ENCODE measurements at places on chromosomes 2 and 18.
A peak's percentile ranks its signal among the peaks of the same experiment; 100 is the strongest.

DNA sequence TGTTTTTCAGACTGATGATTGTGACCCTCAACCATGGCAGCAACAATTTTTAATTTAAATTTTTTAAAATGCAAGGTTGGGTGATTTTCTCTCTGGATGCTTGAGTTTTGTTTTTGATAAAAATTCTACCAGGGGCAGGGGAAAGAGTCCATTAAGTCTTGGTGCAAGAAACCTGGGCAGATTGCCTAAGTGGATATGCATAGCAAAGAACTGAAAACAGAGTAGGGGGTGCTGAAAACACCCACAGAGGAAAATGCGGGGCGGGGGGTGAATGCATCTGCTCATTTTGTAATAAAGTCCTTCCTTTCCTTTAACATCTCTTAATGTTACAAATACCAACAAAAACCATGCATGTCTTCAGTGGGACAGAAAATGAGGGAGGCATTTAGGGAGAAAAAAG is 138.0 kb downstream of the NEDD4L start:
- H3K27me3 ChIP-seq = no peaks in the 10 kb centered on the region
- H3K4me1 ChIP-seq = peaks cover 4% of the 10 kb centered on the region
- H3K4me3 ChIP-seq = no peak overlapping the region
- no peak for DNase-seq
- H3K27ac ChIP-seq = no peak overlapping the region

DNA sequence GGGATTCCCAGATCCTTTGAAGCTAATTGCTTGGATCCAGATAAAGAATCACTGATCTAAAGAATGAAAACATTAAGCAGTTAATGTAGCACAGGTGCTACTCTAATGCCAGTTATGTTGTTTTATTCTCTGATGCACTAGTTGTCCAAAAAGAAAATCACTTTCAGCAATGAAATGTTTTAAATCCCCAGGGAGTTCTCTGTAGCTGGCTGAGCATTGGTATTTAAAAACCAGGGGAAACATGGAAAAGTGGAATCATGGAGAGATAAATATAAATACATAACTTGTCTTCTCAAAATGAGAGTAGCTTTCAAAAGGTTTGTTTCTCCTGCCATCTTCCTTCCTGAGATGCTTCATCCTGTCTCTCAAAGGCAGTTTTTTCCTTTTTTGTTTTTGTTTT is 37.7 kb downstream of the CD302 start:
- H3K4me1 ChIP-seq = peaks cover 24% of the 10 kb centered on the region
- H3K4me3 ChIP-seq = no peak overlapping the region
- no peaks in the 10 kb centered on the region for H3K27me3 ChIP-seq
- DNase-seq = no peak
- H3K27ac ChIP-seq = no peak overlapping the region

DNA sequence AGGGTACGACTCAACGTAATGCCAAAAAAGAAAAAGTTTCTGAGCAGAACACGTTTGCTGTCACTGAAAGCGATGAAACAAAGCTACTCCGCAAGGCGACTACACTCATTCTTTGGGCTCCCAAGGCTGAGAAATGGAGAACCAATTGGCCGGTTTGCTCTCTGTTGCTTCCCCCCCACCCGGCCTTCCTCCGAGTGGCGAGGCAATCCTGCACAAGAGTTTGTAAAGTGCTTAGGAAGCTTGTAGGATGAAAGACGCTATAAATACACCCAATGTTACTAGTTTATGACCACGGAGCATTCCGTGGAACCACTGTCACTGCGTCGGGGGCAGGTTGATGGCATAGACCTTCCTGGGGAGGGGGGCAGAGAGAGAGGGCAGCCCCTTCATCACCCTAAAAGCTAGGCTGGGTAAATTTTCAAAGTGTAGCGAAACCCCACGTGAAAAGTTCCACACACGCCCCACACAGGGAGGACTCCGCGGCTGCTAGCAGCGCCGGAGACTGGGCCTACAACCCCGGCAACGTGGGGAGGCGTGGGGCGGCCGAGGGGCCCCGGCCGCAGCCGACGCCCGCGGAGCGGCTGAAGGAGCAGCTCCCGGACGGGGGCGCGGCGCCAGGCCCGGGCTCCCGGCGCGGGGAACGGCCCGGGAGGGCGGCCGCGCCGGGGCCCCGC is 915 bp downstream of the CUL3 start:
- DNase-seq = no peak
- H3K4me1 ChIP-seq = peaks cover 57% of the 10 kb centered on the region
- peak overlapping the region; percentile 90 for H3K27ac ChIP-seq
- peak overlapping the region; percentile 80 for H3K4me3 ChIP-seq
- no peaks in the 10 kb centered on the region for H3K27me3 ChIP-seq

GRCh38 chr18:6313415-6313814 is 101.3 kb downstream of the L3MBTL4 start:
- no peak for DNase-seq
- H3K4me3 ChIP-seq = no peak overlapping the region
- H3K4me1 ChIP-seq = no peaks in the 10 kb centered on the region
- H3K36me3 ChIP-seq = no peaks in the 10 kb centered on the region

DNA sequence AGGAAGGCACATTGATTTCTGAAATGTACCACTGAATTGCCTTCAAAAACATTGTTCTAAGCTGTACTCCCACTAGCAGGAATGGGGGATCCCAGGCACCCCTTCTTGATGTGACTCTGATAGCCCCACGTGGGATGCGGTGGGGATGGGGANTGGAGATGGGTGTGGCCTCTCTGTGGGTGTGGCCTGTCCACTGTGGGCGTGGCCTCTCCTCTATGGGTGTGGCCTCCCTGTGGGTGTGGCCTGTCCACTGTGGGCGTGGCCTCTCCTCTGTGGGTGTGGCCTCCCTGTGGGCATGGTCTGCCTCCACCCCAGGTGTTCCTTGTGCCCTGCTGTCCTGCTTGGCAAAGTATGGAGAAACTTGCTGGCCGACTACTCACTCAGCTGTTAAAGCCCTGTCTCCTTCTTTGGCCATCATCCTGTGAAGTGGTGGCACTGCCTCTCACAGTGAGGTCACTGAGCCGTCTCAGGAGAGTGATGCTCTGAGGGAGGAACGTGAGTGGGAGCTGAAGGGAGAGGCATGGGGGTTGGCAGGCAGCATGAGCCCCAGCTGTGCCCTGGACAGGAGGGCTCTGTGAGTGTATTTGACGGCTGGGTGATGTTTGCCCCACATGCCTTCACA is 6.7 kb upstream of the PARD6G start:
- no peaks in the 10 kb centered on the region for H3K36me3 ChIP-seq
- no peak overlapping the region for H3K4me3 ChIP-seq
- no peaks in the 10 kb centered on the region for H3K4me1 ChIP-seq
- no peak for DNase-seq
- no peak overlapping the region for H3K27ac ChIP-seq

GRCh38 chr2:116467243-116467642 is 1347.2 kb upstream of the DDX18 start:
- H3K4me3 ChIP-seq = no peak overlapping the region
- H3K27ac ChIP-seq = no peak overlapping the region
- no peak for DNase-seq
- H3K27me3 ChIP-seq = no peaks in the 10 kb centered on the region
- no peaks in the 10 kb centered on the region for H3K36me3 ChIP-seq
- no peaks in the 10 kb centered on the region for H3K4me1 ChIP-seq

DNA sequence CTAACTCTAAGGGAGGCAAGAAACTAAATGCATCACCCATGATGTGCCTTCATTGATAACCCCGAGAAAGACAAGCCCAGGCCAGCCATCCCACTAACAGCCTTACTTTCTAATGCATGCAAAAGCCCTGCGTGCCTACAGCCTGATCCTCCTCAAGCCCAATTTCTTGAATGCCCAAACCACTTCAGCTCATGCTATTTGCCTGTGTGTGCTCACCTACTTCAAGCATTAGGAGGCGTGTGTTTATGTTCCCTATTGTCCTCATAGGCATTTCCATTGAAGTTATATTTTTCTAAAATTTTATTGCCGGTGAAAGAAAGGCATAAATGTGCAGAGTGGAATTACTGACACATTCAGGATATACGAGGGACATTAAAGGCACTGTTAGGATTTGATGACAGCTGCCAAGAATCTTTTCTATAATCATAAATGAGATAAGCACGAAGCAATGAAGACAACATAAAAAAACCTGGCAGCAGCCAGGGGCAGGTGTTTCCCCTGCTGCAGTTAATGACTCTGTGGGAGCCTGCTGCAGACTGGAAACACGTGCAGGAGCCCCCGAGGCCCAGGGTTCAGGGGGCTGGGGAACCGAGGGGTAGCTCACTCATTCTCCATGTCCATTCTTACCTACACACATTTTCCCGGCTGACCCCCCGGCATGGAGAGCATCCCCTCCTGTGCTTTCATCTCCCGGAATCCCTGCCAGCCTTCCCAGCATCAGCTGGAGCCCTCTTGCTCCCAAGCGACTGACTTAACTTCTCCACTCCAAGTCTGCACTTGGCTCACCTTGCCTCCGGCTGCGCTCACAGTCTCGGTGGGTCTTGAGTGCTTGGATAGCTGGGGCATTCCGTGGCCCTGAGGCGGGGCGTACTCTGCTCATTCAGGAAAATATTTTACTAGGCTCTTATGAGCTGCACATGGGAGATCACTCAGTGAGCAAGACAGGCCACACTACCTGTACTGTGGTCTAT is 292.3 kb upstream of the SIX2 start:
- H3K27me3 ChIP-seq = peaks cover 17% of the 10 kb centered on the region
- H3K4me3 ChIP-seq = no peak overlapping the region
- no peaks in the 10 kb centered on the region for H3K36me3 ChIP-seq
- no peak overlapping the region for H3K27ac ChIP-seq
- H3K4me1 ChIP-seq = no peaks in the 10 kb centered on the region

- H3K36me3 ChIP-seq = no peaks in the 10 kb centered on the region
- H3K27me3 ChIP-seq = peaks cover 5% of the 10 kb centered on the region
- H3K4me1 ChIP-seq = no peaks in the 10 kb centered on the region
These were observed 158.5 kb upstream of the SH3BP4 start for GRCh38 chr2:234793212-234793785.

GRCh38 chr2:95023222-95023597 is 2.3 kb upstream of the MAL start:
- H3K4me1 ChIP-seq = peaks cover 46% of the 10 kb centered on the region
- no peak for DNase-seq
- H3K27ac ChIP-seq = no peak overlapping the region
- H3K36me3 ChIP-seq = no peaks in the 10 kb centered on the region
- no peak overlapping the region for H3K4me3 ChIP-seq

DNA sequence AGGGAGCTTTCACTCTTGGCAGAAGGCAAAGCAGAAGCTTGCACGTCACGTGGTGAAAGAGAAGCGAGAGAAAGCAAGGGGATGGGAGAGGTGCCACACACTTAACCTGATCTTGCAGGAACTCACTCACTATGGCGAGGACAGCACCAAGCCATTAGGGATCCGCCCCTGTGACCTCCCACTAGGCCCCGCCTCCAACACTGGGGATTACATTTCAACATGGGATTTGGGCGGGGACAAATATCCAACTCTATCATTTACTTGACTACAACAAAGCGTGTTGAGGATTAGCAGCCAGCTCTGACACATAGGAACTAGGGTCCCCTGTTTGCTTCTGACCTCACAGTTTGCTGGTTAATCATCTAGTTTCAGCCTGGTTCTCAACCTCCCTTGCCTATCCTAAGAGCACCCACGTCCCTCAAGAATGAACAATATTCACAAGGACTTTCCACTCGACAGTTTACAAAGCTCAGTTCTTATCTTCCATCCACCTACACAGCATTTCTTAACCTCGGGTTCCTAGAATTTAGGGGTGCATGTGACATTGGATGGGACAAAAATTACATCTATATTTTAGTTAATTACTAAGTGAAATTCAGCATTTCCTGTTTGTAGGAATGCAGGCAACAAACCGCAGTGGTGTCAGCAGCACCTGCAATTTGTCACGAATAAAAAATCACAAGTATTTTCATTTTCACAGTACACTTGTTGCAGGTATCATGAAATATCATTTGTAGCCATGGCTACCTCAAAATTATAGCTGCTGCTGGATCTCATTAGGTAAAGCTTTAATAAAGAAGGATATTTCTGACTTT is 36.0 kb downstream of the LBH start:
- H3K4me3 ChIP-seq = no peak overlapping the region
- no peak for DNase-seq

DNA sequence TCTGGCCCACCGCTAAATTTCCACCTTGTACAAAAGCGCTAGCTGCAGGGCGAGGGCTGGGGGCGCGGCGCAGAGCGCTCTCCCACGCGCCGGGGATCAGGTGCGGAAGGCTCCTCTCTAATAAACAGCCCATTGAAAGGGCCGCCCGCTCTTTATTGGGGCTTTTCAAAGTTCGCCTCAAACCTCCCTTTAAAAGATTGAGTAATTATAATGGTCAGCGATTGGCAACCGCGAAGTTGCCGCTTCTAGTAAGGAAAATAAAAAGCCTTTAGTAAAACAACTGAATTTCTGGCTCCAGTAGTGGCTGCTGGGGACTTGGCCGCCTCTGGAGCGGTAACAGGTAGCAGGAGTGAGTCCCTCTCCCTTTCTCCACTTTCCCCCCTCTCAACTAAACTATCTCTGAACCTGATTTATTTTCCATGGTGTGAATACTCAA is 755 bp downstream of the NEUROD1 start:
- no peak for DNase-seq
- peaks cover 36% of the 10 kb centered on the region for H3K4me1 ChIP-seq
- no peak overlapping the region for H3K4me3 ChIP-seq
- peaks cover 81% of the 10 kb centered on the region for H3K27me3 ChIP-seq
- H3K27ac ChIP-seq = no peak overlapping the region

DNA sequence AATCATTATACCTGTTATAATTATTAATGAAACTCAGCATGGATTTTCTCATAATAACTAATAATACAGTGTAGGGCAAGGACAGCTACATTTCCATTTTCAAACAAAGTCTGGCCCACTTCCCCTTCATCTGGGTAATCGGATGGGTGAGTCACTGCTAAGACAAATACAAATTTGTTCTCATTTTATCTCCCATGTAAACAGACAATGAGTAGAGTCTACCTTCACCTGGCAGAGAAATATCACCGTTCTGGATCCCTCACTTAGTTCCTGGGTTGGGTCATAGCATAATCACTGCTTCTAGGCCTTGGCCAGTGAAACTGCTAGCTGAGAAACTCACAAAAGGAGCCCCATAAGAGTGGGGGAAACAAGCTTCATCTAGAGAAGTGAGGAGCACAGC is 9.2 kb downstream of the CNTNAP5 start:
- H3K4me1 ChIP-seq = no peaks in the 10 kb centered on the region
- no peak overlapping the region for H3K27ac ChIP-seq
- H3K27me3 ChIP-seq = no peaks in the 10 kb centered on the region
- DNase-seq = no peak

DNA sequence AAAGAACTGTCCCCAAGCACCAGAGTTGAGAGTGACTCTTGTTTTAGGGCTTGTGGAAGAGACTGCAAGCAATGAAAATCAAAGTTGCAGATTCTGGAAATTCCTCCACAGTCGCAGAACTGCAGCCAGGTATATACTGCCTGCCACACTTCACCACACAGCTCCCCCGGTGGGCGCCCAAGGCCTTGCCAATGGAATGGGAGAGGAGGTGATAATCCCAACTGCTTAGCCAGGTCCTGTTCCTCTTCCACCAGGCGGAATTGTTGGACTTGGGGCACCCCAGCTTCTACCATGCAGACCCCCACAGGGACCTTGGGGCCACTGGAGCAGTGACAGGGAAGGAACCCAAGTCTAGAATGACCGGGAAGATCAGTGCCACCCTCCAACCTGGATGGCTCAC is 4.8 kb upstream of the PDIA6 start:
- no peak overlapping the region for H3K27ac ChIP-seq
- DNase-seq = no peak
- H3K4me1 ChIP-seq = peaks cover 8% of the 10 kb centered on the region
- no peaks in the 10 kb centered on the region for H3K36me3 ChIP-seq

GRCh38 chr2:174759381-174760065 is 4.7 kb downstream of the CHRNA1 start:
- H3K27me3 ChIP-seq = no peaks in the 10 kb centered on the region
- no peak overlapping the region for H3K4me3 ChIP-seq
- H3K27ac ChIP-seq = no peak overlapping the region
- no peaks in the 10 kb centered on the region for H3K36me3 ChIP-seq
- no peaks in the 10 kb centered on the region for H3K4me1 ChIP-seq
- DNase-seq = no peak
